ENCODE measurements at places on chromosomes 16 and 17.

- no peak for ATAC-seq
Observed at GRCh38 chr16:85472514-85472913, 140.6 kb upstream of the GSE1 start.

DNA sequence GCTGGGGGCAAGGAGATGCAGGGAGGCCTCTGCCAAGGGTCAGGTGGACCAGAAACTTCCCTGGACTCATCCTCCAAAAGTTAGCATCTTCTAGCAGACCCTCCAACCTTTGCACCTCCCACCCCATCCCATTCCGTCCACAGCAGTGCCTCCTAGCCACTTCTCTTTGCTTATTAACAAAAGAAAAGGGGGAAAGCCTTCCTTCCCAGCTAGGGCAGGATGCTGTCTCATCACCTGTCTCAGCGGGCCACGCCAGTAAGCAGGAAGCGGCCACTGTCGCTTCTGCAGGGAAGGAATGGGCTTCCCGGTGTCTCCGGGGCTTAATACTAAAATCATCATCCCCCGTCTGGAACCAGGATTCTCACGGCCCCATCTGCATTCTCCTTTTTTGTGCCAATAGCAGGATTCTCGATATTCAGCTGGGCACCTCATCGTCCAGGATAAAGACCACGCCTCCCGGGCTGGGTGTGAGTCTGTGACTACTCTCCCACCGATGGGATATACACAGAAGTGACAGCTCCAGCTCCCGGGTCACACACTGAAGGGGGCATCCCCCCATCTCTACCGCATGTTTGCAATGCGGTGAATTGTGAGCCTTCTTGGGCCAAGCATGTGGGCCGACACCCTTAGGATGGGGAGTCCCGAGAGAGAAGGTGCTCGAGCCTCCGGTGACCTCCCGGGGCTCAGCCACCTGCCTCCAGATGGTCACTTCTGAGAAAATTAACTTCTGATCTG, 15.5 kb upstream of the RBFOX3 start:
- ATAC-seq, result no peak

DNA sequence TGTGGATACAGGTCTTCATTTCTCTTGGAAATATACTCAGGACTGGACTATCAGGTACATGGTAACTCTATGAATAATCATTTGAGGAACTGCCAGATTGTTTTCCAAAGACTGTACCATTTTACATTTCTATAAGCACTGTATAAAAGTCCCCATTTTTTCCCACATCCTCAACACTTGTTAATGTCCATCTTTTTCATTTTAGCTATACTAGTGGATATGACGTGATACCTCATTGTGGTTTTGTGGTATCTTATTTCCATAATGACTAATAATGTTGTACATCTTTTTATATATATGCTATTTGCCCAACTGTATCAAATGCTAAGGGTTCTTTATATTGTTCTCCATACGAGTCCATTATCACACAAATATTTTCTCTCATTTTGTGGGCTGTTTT, 22.9 kb downstream of the NUP88 start:
- peak; percentile 27 for ATAC-seq

- ATAC-seq, result no peak
Observed at GRCh38 chr17:27256225-27257030, 37.5 kb upstream of the WSB1 start.

GRCh38 chr17:45818699-45819098, 26.0 kb upstream of the SPPL2C start:
- no peak for ATAC-seq

DNA sequence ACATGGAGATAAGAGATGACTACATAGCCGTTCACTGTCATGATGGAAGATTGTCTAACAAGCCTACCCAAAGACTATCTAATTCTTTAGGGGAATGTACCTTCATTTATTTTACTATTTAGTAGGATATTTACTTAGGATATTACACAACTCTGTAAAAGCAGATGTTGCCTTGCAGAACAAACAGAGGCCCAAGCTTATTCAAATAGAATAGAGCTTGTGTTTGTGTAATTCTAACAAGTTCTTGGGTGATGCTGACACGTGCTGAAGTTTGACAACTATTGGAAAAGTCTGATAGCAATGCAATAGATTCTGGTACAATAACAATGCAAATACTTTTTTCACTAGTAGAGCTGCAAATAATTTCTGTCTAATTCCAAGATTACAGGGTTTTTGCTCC, 447.6 kb downstream of the TOX3 start:
- no peak for ATAC-seq

- no peak for ATAC-seq
Observed at GRCh38 chr17:6186998-6187397, 116.8 kb downstream of the WSCD1 start.

DNA sequence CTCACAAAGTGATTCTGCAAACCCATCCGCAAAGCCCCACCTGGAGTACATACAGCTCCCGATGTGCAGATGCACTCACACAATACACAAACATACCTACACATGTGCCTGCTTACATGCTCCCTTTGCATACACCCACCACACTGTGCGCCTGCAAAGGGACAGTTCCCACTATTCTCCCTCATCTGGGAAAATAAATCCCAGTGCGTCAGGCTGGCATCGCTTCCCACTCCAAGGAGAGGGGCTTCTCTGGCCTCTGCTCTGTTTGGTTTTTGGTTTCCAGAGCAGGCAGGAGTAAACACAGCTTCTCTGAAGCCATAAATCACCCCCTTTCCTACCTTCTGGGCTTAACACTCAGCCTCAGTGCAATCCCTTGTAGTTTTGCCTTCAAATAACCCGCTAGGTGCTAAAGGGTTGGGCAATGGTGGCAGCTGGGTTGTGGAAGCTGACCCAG, 14.7 kb downstream of the HOXB4 start:
- no peak for ATAC-seq

DNA sequence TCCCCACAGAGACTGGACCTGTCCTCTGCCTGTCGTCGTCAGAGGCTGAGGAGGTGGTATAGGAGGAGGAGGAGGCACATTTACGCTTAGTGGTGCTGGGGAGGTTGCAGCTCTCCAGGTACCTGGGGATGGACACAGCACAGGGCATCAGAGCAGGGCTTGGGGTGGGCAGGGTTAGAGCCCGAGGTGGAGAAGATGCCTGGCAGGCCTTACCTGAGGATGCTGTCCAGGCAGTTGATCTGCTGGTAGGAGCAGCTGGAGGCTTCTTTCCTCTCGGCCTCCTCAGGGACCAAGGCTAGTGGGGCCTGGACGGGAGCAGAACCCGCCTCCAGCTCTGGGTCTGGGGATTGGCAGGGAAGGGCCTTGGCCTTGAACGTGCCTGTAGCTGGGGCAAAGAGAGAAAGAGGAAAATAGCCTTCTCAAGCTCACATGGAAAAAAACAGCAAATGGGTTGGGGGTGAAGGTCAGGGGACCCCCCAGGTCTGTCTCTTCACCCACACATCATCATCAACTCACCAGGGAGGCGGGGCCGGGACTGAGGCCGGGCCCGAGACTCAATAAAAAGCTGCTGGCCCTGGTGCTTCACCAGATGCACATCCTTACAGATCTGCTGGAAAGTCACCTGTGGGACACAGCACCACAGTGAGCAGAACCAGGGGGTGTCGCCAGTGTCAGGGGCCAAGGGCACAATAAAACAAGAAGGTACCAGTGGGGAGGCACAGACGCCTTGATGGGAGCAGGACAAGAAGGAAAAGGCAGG, 5.6 kb downstream of the PER1 start:
- no peak for ATAC-seq

DNA sequence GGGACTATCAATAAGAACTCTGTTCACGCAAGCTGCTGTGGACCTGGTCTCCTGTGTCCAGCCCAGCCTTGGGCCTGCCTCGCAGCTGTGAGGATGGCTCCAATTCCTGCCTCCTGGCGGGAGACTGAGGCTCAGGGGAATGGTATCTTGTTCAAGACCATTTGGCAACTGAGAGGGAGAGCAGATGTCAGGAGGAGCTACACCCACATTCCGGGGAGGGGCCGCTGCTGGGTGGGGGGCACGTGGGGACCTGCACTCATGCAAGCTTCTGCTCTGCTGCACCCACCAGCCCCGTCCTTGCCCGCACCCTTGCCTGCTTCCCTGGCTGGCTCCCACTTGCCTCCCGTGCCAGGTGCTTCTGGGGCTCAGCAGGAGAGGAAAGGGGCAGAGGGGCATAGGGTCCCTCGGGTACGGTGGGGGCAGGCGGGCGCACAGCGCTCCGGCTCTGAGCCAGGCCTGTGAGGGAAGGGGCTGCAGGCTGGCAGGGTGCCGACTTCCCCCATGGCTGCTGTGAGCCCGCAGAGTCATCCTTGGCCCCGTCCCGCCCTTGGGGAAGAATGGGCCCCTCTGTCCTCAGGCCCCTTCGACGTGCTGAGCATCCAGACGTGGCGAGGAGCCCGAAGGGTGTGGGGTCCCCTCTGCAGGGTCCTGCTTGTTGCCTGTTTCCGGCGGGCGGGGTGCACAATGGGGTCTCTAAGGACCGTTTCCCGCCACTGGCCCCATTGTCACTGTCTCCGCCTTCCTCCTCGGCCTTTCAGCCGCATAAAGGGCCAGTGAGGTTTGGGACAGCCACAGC, 2.7 kb downstream of the METRN start:
- ATAC-seq, result no peak

GRCh38 chr17:18889658-18890057, 31.7 kb downstream of the PRPSAP2 start:
- ATAC-seq, result no peak

- ATAC-seq, result no peak
Observed at GRCh38 chr17:41067281-41067680, 1.6 kb upstream of the KRTAP2-4 start.

- ATAC-seq, result no peak
Observed at GRCh38 chr17:83092186-83092585, 12.8 kb downstream of the METRNL start.

- no peak for ATAC-seq
Observed at GRCh38 chr16:27330542-27330941, 16.8 kb downstream of the IL4R start.

- ATAC-seq, result no peak
Observed at GRCh38 chr17:10211666-10212065, 13.3 kb upstream of the GAS7 start.

- peak; percentile 91 for ATAC-seq
Observed at GRCh38 chr17:2796164-2797125, at the start of gene RAP1GAP2. Gene RAP1GAP2 (plus strand): TSS chr17:2796438. CDS start chr17:2796528, 90 bp downstream.

- no peak for ATAC-seq
Observed at GRCh38 chr16:77043076-77043475, 147.9 kb upstream of the MON1B start.

DNA sequence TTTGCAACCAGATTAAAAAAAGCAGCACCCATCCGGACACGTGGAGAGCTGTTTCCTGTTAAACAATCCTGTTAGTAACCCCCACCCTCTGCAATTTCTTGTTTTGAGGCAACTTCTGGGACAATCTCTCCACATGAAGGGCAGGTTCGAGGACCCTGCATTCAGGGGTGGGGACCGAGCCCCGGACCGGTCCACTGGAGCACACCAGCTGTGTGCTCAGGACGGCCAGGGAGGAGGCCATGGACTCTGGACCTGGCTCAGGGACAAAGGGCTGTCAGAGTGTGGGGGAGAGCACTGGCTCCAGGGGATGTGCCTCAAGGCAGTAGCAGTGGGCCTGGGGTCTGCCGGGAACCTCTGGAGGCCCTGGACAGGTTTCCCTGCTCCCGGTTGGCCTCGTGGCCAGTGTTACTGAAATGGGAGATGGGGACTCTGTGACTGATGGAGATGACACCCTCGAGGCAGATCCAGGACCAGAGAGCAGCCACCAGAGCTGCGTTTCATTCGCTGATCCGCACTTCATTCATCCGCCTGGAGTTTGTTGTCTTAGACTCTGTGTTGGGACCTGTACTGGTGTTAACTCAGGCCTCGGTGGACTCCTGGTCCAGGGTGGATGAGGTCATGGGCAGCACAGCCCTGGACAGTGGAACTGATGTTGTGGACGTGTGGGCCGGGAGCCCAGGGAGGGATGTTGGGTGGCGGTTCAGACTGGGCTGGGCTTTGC, 2.9 kb upstream of the CPNE7 start:
- no peak for ATAC-seq

DNA sequence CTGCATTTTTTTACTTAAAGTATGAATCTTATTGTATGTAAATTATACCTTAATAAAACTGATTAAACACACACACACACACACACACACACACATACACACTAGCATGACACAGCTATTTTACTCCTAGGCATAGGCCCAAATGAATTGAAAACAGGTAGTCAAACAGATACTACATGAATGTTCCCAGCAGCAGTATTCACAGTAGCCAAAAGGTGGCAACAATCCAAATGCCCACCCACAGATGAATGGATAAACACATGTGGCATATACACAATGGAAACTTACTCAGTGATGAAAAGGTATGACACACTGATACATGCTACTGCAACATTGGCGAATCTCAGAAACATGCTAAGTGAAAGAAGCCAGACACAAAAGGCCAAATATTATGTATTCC, 223.5 kb downstream of the CYB561 start:
- peak; percentile 67 for ATAC-seq

- no peak for ATAC-seq
Observed at GRCh38 chr16:85751698-85752501, 1.0 kb upstream of the C16orf74 start.

DNA sequence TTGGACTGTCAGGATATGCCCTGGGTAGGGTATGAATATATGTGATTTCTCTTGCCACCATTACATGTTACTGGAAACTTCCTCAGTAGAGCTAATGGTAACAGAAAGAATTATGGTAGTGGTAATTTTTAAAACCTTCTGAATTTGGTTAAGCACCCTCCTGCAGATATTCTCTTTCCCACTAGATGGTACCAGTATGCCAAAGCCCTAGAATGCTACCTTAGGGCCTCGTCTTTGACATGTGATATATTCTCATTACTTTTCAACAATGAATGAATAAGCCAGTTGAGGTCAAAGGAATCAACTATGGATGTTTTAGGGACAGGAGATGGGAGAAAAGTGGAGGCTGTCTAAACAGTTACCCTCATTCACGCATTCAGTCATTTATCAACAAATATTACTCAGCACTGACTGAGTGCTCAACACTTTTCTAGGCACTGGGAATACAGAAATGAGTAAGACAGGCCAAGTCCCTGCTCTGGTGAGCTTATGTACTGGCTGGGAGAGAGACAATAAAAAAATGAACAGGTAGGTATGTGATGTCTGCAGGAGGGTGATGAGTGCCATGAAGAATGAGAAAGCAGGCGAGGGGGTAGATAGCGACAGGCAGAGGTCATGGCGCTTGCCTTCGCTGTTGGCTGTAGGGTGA, 14.7 kb downstream of the CDH13 start:
- no peak for ATAC-seq

- no peak for ATAC-seq
Observed at GRCh38 chr17:81380131-81380530, 15.1 kb upstream of the BAHCC1 start.
